ENCODE measurements at places on chromosomes 2 and 18. TPM values are rescaled to one million over a fixed set of nuclear protein-coding genes. Genes with fewer than 3 reads are reported as not detected.

DNA sequence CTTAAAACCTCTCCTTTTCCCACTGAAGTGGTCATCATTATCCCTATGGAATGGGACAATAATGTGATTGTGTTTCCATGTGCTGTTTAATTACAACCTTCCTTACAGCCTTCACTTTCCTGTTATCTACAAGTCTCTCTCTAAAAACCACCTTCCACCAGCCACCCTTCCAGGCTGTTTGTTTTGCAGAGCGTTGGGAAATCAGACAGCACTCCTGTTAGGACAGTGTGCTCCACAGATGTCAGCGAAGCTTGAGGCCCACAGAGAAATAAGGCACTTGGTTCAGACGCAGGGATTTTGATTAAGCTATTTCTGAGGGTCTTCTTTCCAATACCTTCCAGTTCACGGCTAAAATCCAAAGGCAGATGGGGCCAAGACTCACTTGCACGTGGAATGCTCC lies 32.3 kb upstream of the ASPRV1 start:
- DNase-seq, result peak; percentile 21

DNA sequence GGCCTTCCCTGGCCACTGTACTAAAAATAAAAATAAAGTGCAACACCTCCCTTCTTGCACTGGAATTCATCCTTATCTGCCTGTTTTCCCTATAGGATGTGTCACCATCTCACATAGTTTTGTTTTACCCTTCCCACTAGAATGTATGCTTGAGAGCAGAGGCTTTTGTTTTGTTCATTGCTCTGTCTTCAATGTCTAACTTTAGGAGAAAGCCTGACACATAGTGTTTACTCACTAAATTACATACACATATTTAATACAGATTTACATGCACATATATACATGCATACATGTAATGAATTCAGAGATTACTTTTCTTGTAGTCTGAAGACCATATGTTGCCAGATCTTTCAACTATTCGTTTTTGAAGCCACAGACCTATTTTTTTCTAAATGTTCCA lies 23.0 kb downstream of the CD302 start:
- DNase-seq, result no peak

Gene TDRD15
- 0.27 TPM for total RNA-seq

Gene SPP2
- total RNA-seq, result not detected

Gene ABCG5
- total RNA-seq, result not detected

Gene ZNF512
- total RNA-seq, result 29.1 TPM

GRCh38 chr2:15145919-15146318 lies 415.2 kb downstream of the NBAS start:
- no peak for DNase-seq

- DNase-seq, result no peak
Observed at GRCh38 chr18:61062258-61062657, 271.0 kb upstream of the CDH20 start.

DNA sequence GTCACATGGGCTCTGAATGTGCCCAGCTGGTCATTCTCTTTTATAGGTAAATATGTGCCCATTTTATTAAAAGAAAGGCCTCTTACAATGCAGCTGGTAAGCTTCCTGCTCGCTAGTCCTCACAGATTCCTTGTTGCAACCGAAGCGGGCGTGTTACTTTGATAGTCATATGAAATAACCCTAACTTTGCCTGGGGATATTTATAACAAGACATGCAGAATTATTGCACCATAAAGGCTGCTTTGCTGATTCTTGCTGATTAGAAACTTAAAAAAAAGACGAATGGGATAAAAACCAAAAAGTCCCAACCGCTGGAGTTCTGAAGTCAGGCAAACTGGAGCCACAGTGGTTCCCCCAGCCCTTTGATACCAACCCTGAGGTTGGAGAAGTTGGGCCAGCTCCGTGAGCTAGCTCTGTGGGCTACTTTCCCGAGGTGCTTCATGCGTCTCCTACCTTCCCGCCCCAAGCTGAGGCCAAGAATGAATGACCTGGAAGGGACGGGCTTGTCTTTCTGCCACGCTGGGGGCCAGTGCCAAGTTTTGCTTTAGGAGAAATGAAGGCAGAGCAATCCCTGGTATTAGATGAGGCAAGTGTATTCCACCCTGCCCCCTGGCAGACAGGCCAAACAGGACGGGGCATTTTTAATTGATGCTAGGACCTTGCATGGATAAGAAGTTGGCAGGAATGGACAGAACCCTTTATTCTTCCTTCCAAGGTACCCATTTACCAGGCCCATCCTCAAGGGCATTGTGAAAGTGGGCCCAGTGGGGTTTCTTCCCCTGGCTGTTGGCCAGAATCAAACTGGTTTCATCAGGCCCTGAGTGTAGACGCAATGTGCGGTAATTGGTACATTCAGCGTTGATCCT lies 140.4 kb downstream of the KCTD1 start:
- no peak for DNase-seq

Gene ARHGAP15
- not detected for total RNA-seq

Gene RAPH1
- total RNA-seq, result 19.1 TPM

Gene MERTK
- total RNA-seq, result 36.6 TPM

Gene CNNM3
- 33.1 TPM for total RNA-seq

DNA sequence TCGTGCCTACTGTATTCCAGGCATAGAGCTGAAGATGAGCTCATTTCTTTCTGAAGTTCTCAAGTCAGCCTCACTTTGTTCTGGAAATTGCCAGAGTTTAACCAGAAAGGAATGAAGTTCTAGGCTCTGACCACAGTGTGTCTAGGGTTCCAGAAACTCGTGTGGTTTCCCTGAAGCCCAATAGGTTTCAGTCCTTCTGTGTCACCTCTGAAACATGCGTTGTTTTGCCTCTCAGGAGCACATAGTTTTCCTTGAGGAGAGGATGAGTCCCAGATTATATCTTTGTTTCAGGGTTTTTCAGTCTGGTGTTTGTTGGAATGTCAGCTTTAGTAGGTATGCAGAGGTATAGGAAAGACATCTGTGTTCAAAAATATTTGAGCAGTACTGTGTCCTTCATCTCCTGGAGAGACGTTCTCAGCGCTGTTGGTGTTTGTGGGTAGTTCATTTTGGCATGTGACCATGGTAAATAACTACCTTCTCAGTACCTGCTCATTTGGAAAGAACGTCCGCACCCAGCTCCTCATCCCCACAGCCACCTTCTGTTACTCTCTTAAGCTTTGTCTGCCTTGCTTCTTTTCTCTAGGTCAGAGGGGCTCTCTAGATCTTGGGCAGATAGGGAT lies 56.6 kb downstream of the RALBP1 start:
- DNase-seq, result no peak

Gene UGT1A10
- 0.13 TPM for total RNA-seq

DNA sequence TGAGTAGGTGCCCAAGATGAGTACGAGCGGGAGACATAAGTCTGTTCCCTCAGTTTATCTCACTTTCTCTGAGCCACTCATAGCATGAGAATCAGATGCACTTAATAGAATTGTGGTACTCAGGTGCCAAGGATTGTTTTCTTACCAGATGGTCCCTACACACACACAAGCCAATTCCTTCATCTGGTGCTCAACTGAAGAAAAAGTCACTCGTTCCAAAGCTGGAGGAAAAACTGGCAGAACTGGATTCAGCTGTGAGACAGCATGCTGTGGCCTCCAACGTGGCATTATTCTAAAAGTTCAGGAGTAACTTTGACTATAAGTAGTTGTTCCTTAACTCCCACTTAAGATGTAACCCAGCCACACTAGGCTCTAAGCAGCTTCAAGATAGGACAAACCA lies 33.4 kb upstream of the ABCA12 start:
- no peak for DNase-seq

Gene COLEC11
- total RNA-seq, result 0.96 TPM

Gene IRS1
- 7.5 TPM for total RNA-seq

GRCh38 chr2:39091543-39091942 lies 29.3 kb downstream of the SOS1 start:
- no peak for DNase-seq

- DNase-seq, result peak; percentile 92
Observed at GRCh38 chr2:64913357-64913869, 75.8 kb upstream of the SLC1A4 start.

DNA sequence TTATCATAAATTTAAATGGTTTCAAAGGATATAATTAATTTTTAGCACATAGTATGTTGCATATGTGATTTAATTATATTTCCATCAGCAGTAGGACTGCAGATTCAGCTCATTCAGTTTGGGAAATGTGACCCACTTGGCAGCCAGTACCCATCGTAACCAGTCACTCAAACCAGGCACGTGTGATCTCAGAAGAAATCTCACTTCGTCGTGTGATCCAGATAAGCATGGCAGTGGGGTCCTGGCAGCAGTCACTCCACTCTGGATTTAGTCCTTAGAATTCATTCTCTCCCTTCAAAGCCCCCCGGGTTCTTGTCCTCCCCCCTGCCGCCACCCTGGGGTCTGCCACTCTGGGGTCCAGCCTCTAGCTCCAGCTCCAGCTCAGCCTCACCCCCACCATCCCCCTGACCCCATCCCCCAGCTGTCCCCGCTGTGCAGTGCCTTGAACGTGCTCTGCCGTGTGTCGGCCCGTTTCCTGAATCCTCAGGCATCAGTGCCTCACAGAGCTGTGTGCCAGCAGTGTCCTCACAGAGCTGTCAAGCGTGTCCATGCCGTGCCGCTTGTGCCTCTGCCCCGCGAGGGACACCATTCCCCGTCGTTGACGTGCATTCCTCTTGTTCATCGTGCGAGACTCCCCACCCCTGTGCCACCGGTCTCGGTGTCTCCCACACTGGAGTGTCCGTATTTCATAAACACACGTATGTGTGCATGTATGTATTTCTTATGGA lies 34.8 kb downstream of the TRAPPC12 start:
- no peak for DNase-seq

DNA sequence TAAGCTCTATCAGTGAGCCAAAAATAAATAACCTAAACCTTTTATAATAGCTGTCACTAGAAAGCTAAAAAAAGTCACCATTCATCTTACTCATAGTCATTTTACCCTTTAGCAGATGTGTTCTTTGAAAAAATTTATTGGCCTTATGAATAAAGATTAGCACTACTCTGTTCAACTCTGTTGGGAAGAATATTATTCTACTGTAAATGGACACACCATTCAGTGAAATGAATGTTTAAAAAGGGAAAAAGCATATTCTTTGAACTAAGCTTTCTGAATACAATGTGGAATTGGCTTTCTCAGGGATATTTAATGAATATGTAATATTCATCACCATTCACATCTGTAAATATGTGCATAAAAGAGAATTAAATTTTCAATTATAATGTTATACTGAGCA lies 422.0 kb downstream of the CBLN2 start:
- DNase-seq, result no peak

DNA sequence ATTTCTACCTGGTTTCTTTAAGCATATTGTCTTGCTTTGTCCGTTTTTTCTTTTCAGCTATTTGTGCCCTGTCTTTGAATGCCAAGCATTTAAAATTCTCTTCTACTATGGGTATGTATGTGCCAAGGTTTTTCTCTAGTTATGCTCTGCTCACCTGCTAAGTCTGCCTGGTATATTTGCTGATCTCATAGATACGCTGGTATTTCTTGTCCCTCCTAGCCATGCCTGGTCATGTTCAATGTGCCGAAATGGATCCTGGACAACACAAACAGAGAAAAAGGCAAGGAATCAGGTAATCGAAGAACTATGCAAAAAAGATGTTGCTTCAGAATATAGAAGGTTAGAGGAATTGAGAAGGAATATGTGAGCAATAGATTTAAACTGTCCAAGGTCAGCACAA lies 14.9 kb upstream of the KDM3A start:
- DNase-seq, result no peak

DNA sequence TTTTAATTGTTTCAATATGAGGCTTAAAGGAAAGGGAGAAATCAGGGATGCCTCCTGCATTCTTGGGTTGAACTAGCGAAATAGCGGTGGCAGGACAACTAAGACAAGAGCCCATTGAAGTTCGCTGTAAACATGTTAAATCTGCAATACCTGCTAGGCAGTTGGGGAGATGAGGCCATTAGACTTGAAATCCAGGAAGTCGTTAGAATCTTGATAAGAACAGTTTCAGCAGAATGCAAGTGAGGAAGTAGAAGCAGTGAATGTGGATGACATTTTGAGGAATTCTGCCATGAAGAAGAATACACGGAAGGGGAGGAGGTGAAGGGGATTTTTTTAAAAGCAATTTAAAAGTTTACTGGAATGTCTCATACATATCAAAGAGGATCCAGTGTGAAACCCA lies 109.7 kb downstream of the LPIN1 start:
- no peak for DNase-seq

Gene INPP1
- 1.7 TPM for total RNA-seq

Gene FOXD4L1
- total RNA-seq, result 0.15 TPM

Data from endodermal cell (in vitro differentiated cells).